ENCODE measurements at places on chromosomes 12 and 14.

- H3K4me1 ChIP-seq, result no peaks in the 10 kb centered on the region
- H3K27me3 ChIP-seq, result no peaks in the 10 kb centered on the region
- no peak for DNase-seq
- no peaks in the 10 kb centered on the region for H3K36me3 ChIP-seq
These were observed 8.2 kb downstream of the IPO8 start for GRCh38 chr12:30687265-30687986.

- DNase-seq, result peak; percentile 64
- no peak overlapping the region for H3K4me3 ChIP-seq
- no peaks in the 10 kb centered on the region for H3K36me3 ChIP-seq
- no peaks in the 10 kb centered on the region for H3K27me3 ChIP-seq
These were observed 6.8 kb downstream of the KRT74 start for GRCh38 chr12:52566847-52567291.

DNA sequence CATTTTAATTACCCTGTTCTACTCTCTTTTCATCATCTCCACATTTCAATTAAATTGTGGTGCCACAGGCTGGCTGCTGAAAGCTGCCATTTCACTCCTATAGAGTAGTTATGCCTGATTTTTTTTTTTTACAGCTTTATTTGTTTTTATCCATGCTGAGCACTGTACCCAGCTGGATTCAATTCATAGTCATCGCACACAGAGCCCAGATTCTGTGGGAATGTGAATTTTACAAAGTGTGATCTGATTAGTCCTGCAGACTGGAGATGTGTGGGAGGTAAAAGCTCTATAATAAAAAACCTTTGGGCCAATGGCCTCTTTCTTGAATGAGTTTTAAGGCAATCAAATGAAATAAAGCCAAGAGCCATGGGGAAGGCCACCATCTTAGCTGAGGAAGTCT, 190.2 kb downstream of the ANO4 start:
- H3K4me1 ChIP-seq, result peaks cover 11% of the 10 kb centered on the region
- no peak overlapping the region for H3K27ac ChIP-seq
- no peak overlapping the region for H3K4me3 ChIP-seq
- no peaks in the 10 kb centered on the region for H3K27me3 ChIP-seq

DNA sequence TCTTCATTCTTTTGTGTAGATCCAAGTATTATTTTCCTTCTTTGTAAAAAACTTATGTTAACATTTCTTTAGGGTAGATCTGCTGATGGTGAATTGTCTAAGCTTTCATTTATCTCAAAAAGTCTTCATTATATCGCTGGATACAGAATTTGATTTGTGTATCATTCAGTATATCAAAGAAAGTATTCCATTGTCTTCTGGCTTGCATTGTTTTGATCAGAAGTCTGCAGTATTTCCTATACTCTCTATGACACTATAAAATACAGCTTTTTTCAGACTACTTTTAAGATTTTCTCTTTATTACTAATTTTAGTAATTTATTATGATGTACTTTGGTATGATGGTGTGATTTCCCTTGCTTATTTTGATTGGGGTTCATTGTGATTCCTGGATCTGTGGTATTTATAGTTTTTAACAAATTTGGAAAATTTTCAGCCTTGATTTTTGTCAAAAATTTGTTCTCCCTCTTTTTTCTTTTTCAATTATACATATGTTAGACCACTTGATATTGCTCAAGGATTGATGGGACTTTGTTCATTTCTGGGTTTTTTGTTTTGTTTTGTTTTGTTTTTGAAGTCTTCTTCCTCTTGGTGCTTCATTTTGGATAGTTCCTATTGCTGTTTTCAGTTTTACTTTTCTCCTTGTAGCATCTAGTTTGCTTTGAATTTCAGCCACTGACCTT, 176.5 kb downstream of the ZFP36L1 start:
- no peak overlapping the region for H3K4me3 ChIP-seq
- H3K36me3 ChIP-seq, result no peaks in the 10 kb centered on the region
- peak; percentile 61 for DNase-seq
- no peak overlapping the region for H3K27ac ChIP-seq
- no peaks in the 10 kb centered on the region for H3K4me1 ChIP-seq

DNA sequence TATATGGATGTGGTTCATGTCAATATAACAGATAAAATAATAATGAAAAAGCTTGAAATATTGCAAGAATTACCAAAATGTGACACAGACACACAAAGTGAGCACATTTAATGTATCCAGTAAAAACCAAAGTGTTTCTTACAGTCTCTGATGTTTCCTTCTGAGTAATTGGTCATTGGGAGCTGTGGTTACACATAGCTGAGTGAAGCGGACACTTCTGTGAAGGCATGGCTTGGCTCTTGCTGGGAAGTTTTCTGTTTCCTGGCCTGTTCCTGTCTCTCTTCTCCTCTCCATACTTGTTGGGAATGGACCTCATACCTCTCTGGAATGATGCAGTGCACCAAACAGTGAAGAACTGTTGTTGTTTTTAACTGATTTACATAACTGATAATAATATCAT, 117.3 kb downstream of the BICD1 start:
- no peak overlapping the region for H3K4me3 ChIP-seq
- H3K27ac ChIP-seq, result no peak overlapping the region
- no peaks in the 10 kb centered on the region for H3K4me1 ChIP-seq
- no peak for DNase-seq
- peaks cover 3% of the 10 kb centered on the region for H3K36me3 ChIP-seq

Measured in mesendoderm (in vitro differentiated cells).